ENCODE measurements at places on chromosomes 13 and 19. TPM values are rescaled to one million over a fixed set of nuclear protein-coding genes. Genes with fewer than 3 reads are reported as not detected.

RYR1 gene
- total RNA-seq = under 0.01 TPM

CCDC106 gene
- 11.8 TPM for total RNA-seq

NLRP5 gene
- total RNA-seq = not detected

HS6ST3 gene
- not detected for total RNA-seq

CGB1 gene
- not detected for total RNA-seq

ZNF681 gene
- total RNA-seq = 0.61 TPM

LRRC4B gene
- total RNA-seq = under 0.01 TPM

MED26 gene
- 11.4 TPM for total RNA-seq

Data from hair follicle dermal papilla cell (primary cell).